Natural killer cell (primary cell): ENCODE measurements at places on chromosomes 6 and 20. TPM values are rescaled to one million over a fixed set of nuclear protein-coding genes. Genes with fewer than 3 reads are reported as not detected.

Gene GPR6
- total RNA-seq: not detected

Gene NOX3
- total RNA-seq: not detected

Gene PRL
- not detected for total RNA-seq

Gene PAK5
- not detected for total RNA-seq

Gene MCM9
- total RNA-seq: 53.4 TPM

Gene RNASET2
- total RNA-seq: 84.5 TPM

Gene REM1
- total RNA-seq: not detected

Gene SLC22A23
- total RNA-seq: 0.38 TPM

Gene PGC
- total RNA-seq: not detected

Gene NKX2-2
- not detected for total RNA-seq

Gene TJAP1
- 29.9 TPM for total RNA-seq

Gene FAM209B
- total RNA-seq: 2.0 TPM

Gene DNAH8
- total RNA-seq: not detected

Gene BRD2
- total RNA-seq: 714 TPM

Gene GUCA1A
- total RNA-seq: not detected

Gene XKR7
- total RNA-seq: not detected

Gene DZANK1
- 3.7 TPM for total RNA-seq

Gene LPA
- total RNA-seq: not detected

Gene CTCFL
- not detected for total RNA-seq

Gene BPIFA3
- total RNA-seq: not detected

Gene HUS1B
- 2.8 TPM for total RNA-seq

Gene PKIB
- not detected for total RNA-seq

Gene THBD
- 2.8 TPM for total RNA-seq

Gene GMPR
- 0.95 TPM for total RNA-seq

Gene SPATA2
- total RNA-seq: 25.1 TPM

Gene ARMC2
- total RNA-seq: 9.7 TPM
